WERI-Rb-1 (cell line): ENCODE measurements at places on chromosomes 7 and 10.
A peak's percentile ranks its signal among the peaks of the same experiment; 100 is the strongest.

DNA sequence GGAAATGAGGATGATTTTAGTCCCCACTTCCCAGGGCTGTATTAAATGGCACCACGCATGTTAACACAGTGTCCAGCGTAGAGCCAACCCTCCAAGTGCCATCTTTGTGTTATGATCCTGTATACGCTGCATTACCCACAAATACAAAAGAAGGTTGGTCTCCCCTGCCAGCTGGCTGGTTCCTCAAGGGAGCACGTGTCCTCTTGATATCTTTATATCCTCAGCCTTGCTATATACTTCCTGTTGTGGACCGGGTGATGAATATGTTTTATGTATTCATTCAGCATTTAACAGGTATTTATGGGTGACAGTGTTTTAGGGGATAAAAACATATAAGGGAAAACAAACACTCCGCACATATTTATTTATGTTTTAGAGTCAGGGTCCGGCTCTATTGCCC, 23.2 kb upstream of the PRRT4 start:
- DNase-seq: no peak

DNA sequence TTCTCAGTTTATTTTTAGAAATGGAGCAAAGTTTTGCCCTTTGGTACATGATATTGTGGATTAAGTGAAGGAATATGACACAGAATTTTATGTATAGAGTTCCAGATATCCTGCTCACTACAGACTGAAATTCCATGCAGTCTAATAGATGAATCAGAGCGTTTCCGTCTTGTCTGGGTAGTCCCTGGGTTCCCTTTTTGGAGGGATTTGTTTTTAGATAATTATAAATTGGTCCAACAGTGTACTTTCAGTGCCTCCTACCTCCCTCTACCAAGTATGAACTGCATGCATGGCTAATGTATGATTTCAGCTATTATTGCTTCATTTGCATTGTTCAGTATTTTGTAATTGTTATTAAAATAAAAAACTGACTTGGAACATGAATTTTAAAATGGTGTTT, 74.4 kb downstream of the SEPTIN7 start:
- DNase-seq: no peak

DNA sequence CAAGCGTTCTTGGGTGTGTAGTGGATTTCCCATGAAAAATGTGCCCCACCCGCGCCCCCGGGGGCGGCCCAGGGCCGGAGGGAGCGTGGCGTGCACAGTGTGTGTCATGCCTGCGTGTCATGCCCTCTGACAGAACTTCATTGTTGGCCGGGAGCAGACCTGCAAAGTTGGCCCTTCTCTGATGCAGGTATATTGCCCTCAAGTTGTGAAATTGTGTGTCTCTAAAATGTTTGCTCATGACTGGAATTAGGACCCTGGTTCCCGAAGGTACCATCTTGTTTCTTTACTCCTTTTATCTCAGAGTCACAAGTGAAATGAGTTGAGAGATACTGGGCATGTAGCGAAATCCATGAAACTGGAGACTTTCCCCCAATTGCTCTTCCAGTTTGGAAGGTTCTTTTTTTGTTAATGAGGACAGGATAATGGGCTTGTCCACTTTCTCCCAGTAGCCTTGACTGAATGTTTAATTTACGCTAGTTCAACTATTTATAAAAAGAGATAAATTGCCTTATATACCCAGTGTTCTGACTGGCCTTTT, 26.2 kb downstream of the ADK start:
- DNase-seq: peak; percentile 14

- DNase-seq: no peak
Measured at GRCh38 chr10:133166828-133167692, 7.0 kb downstream of the KNDC1 start.

GRCh38 chr10:13946209-13946460, 359.4 kb downstream of the PRPF18 start:
- DNase-seq: no peak

GRCh38 chr7:115070311-115070710, 148.4 kb downstream of the MDFIC start:
- DNase-seq: no peak

GRCh38 chr10:83539528-83540308, 599.6 kb upstream of the GHITM start:
- DNase-seq: peak; percentile 35

- no peak for DNase-seq
Measured at GRCh38 chr10:45160271-45160670, 155.1 kb downstream of the OR13A1 start.

GRCh38 chr7:43643846-43644245, 60.9 kb downstream of the STK17A start:
- no peak for DNase-seq

- DNase-seq: no peak
Measured at GRCh38 chr7:20269726-20270125, 52.5 kb upstream of the MACC1 start.

GRCh38 chr7:958221-959200, 4.0 kb upstream of the ADAP1 start:
- no peak for DNase-seq

DNA sequence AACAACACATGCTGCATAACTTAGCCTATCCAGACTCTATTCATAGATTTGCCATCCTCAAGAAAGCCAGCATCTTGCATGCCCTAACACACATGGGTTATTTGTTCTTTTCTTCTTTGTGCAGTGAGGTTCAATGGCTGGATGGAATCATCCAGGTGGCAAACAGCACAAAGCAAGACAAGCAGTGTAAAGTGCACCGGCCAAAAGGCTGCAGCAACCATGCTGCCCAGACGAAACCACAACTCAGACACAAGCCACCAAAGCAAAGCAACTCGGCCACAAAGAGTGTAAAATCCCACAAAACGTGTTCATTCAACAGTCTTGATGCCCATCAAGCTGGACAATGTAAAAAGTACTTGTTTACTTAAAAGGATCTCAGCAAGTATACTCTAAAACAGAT, 76.9 kb downstream of the PIP4K2A start:
- DNase-seq: no peak

DNA sequence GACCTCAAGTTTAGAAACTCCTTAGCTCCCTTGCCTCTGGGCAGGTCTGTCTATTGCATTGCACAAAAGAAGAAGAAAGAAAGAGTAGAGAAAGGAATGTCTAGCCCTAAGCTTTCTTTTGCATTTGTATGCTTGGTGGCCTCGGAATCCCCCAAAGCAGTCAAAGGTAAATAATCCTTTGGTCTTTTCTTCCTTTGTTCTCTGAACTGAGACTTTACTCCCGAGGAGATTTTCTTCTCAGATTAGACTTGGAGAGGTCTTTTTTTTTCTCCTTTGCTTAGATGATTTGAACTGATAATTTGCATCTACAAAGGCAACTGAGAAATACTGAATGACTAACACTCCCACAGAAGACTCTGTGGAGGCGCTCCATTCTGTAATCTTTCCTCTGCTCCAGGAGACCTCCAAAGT, 93.2 kb downstream of the AKR1D1 start:
- no peak for DNase-seq

- DNase-seq: no peak
Measured at GRCh38 chr7:68121655-68122054, 1125.0 kb downstream of the TYW1 start.

- DNase-seq: peak; percentile 65
Measured at GRCh38 chr10:128087884-128088709, 38.1 kb downstream of the MKI67 start.

DNA sequence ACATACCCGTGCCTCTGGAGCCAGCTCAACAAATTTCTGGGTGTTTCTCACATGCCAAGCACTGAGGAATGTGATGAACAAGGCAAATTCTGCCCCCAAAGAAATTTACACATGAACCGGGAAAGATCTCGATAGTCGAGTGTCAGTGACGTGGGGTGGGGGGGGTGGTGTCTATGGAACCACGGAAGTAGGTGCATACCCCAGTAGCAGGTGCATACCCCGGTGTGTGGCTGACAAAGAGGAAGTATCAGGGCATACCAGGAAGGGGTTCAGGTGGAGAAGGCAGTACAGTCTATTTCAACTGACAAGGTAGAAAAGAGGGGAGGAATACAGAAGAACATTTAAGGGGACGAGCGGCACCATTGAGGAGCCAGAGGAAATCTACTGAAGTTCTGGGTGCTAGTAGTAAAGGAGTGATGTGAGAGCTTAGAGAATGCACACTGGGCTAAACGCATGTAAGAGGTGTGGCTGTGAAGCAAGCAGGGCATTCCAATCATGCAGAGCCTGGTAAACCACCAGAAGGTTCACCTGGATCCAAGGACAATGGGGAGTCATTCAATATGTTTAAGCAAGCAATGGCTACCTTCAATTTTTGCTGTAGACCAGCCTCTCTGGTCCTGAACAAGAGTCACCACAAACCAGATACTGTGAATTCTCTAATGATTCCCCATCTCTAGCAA, 6.2 kb downstream of the CCDC6 start:
- DNase-seq: no peak

GRCh38 chr7:918441-919113, 35.9 kb downstream of the ADAP1 start:
- no peak for DNase-seq

- no peak for DNase-seq
Measured at GRCh38 chr10:13445656-13446400, 83.0 kb downstream of the BEND7 start.

GRCh38 chr10:71133710-71134686, 78.4 kb upstream of the UNC5B start:
- DNase-seq: no peak

- no peak for DNase-seq
Measured at GRCh38 chr10:89348481-89348880, 20.7 kb downstream of the IFIT3 start.

GRCh38 chr10:62687230-62687748, 117.2 kb upstream of the ADO start:
- no peak for DNase-seq

DNA sequence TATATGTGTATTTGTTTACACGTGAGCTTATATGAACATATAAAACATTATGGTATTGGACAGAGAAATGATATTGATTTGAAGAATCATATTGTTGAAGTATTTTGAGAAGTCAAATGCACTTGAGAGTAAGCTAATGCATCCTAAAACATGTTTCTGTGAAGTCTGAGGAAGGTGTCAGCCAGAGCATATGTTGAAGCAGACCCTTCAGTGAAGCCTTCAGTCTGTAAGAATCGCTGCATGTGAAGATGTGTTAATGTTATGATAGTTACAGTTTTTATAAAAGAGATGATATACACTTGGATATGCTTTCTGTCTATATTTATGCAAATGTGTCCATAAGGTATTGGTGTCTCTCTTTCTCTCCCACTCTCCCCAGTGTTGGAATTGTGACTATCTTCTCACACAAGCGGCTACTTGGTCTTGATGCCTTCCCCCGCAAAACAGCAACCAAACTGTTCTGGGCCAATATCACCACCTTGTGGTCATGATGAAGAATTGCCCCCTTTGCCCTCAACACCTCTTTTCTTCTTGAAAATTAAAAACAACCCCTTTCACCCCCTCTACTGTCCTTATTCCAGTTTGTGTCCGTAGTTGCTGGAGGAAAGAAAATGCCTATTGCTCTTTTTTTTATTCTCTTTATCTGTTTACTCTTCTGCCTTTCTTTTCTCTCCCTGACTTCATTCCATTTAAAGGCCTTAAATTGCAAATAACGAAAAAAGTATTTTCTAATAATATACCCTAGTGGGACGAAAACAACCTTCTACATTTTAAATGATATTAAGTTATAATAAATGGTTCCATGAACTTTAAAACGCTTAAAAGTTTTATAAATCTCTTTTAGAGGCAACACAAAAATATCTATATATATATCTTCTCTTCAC, 64.9 kb downstream of the IKZF1 start:
- DNase-seq: peak; percentile 47

DNA sequence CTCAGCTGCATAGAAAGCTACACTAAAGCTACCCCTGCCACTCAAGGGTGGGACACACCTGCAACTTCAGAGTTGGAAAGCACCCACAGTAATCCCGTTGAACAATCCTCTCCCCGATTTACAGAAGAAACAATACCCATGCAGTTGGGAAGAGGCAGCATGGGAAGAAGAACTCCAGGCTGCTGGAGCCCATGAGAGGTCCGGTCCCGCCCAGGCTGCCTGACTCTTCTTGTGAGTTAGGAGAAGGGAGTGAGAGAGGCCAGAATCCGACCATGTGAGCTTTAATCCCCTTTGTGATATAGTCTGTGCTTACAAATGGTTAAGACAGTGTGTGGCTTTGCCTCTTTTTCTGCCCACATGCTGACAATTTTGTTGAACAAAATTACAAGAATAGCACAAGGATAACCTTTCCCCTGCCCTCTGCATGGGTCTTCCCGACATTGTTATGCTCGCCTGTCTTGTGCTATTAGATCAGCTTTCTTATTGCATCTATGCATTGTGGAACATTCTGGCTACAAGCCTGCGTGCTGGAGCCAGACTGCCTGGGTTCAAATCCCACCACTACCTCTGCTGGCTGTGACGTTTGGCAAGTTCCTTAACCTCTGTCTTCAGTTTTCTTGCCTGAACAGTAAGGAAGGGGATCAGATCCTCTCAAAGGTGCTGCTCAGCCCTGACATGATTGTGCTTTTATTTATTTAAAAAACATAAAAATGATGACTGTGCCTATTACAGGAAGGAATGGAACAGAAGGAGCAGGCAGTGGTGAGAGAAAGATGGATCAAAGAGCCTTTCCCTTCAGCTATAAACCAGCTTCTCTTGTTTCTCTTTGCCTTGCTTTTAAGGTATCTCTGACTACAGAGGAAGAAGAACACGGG, 56.0 kb downstream of the BPGM start:
- no peak for DNase-seq

GRCh38 chr10:104274762-104275721, 6.1 kb downstream of the GSTO2 start:
- no peak for DNase-seq

- no peak for DNase-seq
Measured at GRCh38 chr10:76558586-76558985, 1079.0 kb downstream of the KCNMA1 start.

- no peak for DNase-seq
Measured at GRCh38 chr7:144818511-144818910, 17.3 kb downstream of the TPK1 start.

GRCh38 chr10:124675261-124675660, 68.9 kb downstream of the FAM53B start:
- no peak for DNase-seq

GRCh38 chr10:104657457-104657856, 16.4 kb downstream of the SORCS3 start:
- no peak for DNase-seq

DNA sequence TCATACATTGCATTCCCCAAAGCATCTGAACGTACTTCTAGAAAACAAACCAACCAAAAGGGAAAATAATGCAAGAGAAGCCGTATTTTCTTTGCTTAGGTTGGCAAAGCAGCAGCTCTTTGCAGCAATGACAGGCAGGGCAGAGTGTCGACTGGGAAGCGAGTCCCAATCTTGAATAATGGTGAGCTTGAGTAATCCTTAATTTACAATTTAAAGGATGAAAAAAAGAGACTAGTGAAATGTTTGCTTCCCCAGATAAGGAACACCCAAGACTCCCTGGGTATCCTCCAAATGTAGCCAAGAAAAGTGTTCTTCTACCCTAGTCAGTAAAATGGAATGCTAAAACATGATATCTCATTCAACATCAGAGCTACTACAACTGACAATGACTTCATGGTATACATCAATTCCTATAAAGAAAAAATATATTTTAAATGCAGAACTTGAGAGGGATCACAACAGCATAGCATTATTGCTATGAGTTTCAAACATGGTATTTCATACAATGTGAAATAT, 32.0 kb downstream of the GPAM start:
- no peak for DNase-seq

GRCh38 chr10:7520507-7521485, 110.0 kb upstream of the SFMBT2 start:
- no peak for DNase-seq
